ENCODE measurements at places on chromosomes 4 and X. TPM values are rescaled to one million over a fixed set of nuclear protein-coding genes. Genes with fewer than 3 reads are reported as not detected.

Gene NCAPG
- 76.7 TPM for total RNA-seq

Gene NDP
- total RNA-seq, result not detected

Gene HELT
- not detected for total RNA-seq

Gene SLC4A4
- 0.43 TPM for total RNA-seq

Gene TMEM271
- total RNA-seq, result not detected

Gene TMEM154
- total RNA-seq, result 18.1 TPM

Gene SPON2
- total RNA-seq, result 9.5 TPM

Gene RS1
- not detected for total RNA-seq

Gene NPY5R
- total RNA-seq, result not detected

Gene CLDN22
- not detected for total RNA-seq

Gene DAPP1
- total RNA-seq, result 23.6 TPM

Gene TEX13D
- total RNA-seq, result not detected

Gene CYLC1
- not detected for total RNA-seq

Gene SULT1E1
- total RNA-seq, result not detected

Gene CXCL8
- 0.56 TPM for total RNA-seq

Gene TCP11X2
- not detected for total RNA-seq

Gene ARR3
- total RNA-seq, result not detected

Gene CT83
- total RNA-seq, result not detected

Gene ERAS
- not detected for total RNA-seq

Gene AMTN
- not detected for total RNA-seq
